Fibroblast of skin of right quadriceps (primary cell): ENCODE measurements at places on chromosomes 5 and 9.

DNA sequence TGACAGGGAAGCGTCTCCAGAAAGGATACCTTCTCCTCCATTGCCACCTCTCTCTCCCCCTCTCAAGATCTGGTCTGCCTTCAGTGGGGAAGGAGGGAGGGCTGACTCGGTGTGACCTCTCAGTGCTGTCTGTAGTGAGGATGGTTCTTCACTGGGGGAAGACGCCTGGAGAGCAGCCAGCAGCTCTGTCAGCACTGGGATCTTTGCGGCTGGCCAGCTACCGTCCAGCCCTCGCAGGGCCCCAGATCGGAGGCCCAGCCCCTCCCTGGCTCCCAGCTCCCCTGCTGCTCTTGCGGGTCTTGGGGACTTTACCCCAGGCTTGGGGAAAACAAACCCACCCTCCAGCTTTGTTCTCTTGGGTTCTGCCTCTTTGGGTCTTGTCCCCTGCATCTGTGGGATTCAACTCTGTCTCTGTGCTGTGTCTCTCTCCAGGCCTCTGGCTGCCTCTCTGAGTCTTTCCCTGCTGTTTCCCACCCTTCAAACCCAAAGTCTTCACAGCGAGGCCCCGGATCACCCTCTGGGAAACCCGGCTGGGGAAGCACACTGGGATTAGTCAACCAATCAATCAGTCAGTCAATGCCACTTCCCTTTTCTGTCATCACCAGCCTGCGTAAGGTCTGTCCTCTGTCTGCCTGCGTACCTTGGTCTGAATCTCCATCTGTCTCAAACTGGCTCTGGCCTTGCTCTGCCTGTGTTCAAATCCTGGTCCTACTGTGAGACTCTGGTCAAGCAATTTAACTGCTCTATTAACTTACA, 23.0 kb downstream of the FGF18 start:
- peak; percentile 56 for DNase-seq

- peak; percentile 30 for DNase-seq
These were observed at the start of gene UAP1L1 for GRCh38 chr9:137077010-137077747. Gene UAP1L1 (plus strand): TSS chr9:137077517. CDS start chr9:137077533, 16 bp downstream.

- peak; percentile 85 for DNase-seq
These were observed 302.1 kb downstream of the CSNK1G3 start for GRCh38 chr5:123813937-123814624.

DNA sequence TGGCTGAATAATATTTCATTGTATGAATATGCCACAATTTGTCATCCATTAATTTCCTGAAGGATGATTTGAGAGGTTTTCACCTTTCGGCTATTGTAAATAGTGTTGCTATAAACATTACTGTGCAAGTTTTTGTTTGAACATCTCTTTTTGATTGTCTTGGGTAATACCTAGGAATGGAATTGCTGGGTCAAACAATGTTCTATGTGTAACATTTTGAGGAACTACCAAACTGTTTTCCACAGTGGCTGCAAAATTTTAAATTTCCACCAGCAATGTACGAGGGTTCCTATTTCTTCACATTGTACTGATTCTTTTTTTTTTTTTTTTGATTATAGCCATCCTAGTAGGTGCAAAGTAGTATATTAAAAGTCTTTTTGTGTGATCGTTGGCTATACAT, 63.8 kb upstream of the ANKH start:
- DNase-seq: no peak

DNA sequence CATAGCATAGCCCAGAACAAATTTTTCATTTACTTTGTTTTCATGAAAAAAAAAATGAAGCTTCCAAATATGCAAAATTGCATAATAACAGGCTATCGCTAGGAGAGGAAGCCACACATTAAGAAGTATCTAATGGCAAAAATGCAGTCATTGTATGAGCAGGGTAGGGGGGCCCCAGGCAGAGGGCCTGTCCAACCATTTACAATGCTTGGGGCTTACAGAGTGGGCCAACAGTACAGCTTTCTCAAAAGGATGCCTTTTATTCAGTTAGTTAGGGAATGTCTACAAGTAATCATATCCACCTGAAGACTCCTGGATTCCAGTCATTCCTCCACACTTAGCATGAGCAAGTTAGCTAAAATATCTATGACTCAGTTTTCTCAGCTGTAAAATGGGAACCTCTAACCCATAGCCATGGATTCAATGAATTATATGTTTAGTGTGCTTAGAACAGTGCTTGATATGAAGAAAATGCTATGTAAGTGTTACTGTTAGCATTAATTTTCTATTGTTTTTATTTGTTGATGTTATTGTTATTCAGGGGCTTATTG, 117.7 kb downstream of the GAS1 start:
- peak; percentile 47 for DNase-seq

GRCh38 chr5:134813827-134814226, 31.9 kb upstream of the C5orf24 start:
- no peak for DNase-seq

GRCh38 chr5:50593681-50594080, 72.8 kb upstream of the PARP8 start:
- DNase-seq: no peak

DNA sequence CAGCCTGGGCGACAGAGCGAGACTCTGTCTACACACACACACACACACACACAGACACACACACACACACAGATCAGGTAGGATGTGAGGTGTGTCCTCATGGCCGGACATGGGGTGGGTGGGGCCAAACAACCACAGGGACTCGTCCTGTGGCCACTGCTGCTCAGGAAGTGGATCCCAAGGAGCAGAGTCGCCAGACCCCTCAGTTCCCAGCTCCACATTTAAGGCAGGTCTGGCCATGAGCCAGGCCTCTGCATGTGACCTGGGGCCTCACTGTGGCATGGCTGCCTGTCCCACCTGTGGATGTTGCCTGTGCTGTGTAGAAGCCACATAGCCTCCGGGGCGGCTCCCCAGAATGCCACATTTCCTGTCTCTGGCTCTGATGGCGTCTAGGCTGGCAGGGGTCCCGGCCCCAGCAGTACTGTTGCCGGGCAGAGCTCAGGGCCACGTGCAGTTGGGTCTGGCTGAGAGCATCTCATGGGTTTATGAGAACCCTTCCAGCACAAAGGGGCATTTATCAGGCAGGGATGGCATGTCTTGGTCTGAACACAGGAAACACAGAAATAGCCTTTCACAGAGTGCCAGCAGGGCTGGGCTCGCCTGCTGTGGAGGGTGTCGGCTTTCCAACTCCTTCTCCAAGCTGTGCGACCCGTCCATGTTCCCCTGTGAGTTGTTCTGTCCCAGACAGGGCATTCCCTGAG, 9.9 kb upstream of the NINJ1 start:
- no peak for DNase-seq

DNA sequence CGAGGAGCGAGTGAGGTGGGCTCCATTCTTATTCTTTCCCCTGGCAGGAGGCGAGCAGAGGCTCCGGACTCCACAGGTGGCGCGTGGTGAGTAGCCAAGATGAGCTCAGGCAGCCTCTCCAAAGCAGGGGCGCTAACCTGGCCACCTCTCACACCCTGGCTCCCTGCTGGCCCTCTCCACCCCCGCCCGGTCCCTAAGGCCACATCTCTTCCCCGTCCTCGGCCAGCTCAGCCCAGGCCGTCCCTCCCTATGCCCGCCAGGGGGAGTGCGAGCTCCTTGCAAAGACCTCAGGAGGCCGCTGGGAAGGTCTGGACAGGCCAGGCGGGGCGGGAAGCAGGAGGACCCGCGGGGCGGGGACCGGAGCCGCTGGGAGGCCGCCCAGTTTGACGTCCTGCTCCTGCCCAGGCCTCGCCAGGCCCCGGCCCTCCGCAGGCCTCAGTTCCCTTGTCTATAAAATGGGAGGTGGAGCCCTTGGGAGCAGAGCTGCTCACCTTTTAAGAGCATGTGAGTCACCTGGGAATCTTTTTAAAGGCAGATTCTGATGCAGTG, 46.3 kb upstream of the GGTA1 start:
- DNase-seq: peak; percentile 90

GRCh38 chr5:139877129-139877597, 81.6 kb downstream of the PSD2 start:
- DNase-seq: no peak
